ENCODE measurements at places on chromosomes 1 and 21.

DNA sequence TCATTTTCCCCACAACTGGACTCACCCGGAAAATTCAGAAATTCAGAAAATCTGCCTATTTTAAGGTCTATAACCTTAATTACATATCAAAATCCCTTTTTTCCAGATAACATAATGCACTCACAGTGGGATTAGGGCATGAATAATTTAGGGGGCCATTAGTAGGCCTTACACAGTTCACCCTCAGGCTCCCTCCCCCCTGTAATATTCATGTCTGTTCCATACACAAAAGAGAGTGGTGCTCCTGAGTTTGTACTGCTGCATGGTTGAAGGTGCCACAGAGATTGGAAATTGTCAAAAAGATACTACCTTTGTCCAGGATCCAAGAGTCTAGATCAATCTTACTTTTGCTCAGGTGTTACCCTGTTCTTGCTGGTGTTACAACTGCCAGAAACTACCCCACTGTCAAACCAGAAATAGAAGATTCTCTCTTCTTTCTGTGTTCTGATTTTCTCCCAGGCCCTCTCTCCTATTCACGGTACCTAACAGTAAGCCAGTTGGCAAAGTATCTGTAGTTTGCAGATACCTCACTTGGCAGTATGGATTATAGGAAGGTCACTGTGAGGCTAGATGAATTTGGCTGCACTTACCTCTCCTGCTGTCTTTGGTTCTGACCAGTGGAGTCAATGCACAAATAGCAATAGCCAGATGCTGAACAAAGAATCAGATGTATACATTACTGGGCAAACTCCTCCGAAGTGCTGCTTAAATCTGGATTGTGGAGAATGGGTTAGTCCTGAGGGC, 53.2 kb downstream of the C1orf198 start:
- DNase-seq = no peak

GRCh38 chr1:21496886-21497285, 12.3 kb upstream of the ALPL start:
- DNase-seq = no peak

DNA sequence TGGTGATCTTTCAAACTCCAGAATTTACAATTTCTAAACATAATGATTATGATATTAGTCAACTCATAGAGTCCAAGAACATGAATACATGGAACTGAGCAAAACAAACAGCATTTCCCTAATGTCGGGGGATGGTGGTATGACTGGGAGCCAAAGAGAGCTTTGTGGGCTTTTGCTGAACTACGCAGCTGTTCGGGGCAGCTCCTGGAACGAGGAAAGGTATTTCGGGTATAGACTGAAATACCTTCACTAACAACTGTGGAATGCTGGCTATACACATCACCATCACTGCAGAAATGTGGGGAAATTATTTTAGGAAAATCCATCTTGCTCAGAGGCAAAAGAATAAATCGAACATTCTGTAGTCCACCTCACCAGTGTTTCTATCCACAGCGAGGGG, 30.2 kb upstream of the VPS26C start:
- no peak for DNase-seq

GRCh38 chr1:39592069-39592468, 15.5 kb upstream of the PABPC4 start:
- no peak for DNase-seq

GRCh38 chr21:40505244-40505643, 341.7 kb downstream of the DSCAM start:
- no peak for DNase-seq

GRCh38 chr1:234486858-234487840, 8.2 kb upstream of the TARBP1 start:
- peak; percentile 68 for DNase-seq

DNA sequence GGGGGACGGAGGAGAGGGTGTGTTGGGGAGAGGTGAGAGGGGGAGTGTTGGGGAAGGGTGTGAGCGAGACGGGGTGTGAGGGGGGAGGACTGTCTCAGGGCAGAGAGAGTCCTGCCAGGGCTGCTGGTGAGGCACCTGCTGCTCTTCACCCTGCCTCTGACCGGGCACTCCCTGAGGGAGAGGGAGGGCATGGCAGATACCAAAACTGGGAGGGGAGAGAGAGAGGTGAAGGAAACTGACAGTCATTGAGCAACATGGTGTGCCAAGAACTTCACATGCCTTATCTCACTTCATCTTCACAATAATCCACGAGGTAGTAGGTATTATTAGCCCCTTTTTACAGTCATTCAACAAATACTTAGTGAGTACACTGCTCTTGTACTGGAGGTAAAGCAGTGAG, 61.3 kb upstream of the ARTN start:
- DNase-seq = no peak

DNA sequence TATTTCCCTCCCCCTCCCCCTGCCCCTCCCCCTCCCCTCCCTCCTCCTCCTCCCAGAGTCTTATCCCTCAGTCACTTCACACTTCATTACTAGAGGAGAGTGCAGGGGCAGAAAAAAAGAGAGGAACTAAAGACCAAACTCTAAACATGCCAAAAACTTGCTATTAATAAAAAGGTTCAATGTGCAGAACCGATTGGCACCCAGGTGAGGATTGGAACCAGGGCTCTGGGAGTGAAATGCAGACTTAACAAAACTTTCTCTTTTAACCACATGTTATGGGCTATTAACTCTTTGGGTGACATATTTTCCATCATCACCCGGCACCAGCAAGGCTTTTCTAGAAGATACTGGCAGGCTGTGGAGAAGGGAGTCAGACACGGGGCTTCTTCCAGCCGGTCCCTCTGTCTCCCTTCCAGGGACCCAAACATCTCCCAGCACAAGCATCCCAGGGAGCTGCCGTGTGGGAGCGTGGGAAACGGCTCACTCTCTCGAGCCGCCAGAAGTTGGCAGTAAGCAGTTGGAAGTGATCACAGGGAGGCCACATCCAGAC, 13.6 kb downstream of the NID1 start:
- DNase-seq = no peak

DNA sequence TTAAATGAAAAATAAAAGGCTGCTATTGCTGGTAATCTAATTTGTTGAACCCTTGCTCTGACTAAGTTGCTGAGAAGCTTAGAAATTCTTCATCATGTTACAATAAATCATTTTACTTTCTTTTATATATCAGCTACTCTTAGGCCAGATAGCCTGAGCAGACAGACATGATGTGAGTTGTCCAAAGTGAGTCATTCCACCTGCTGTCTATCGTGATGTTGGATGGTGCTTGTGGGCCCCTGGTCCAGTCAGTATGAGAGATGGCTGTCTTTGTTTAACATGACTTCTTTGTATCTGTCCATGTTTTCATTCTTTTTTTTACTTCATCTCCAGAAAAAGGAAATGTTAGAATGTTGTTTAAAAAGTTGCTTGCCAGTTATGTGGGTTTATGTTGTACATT, 188.8 kb downstream of the ADGRL2 start:
- no peak for DNase-seq

GRCh38 chr1:19130468-19130867, 79.6 kb downstream of the UBR4 start:
- DNase-seq = no peak

GRCh38 chr21:14886001-14886400, 178.8 kb downstream of the NRIP1 start:
- DNase-seq = no peak

GRCh38 chr1:46675549-46676314, 4.1 kb downstream of the TEX38 start:
- no peak for DNase-seq

GRCh38 chr1:197156692-197157091, 10.2 kb upstream of the ASPM start:
- no peak for DNase-seq

- DNase-seq = no peak
Measured at GRCh38 chr21:28235169-28235895, 757.3 kb downstream of the LTN1 start.

DNA sequence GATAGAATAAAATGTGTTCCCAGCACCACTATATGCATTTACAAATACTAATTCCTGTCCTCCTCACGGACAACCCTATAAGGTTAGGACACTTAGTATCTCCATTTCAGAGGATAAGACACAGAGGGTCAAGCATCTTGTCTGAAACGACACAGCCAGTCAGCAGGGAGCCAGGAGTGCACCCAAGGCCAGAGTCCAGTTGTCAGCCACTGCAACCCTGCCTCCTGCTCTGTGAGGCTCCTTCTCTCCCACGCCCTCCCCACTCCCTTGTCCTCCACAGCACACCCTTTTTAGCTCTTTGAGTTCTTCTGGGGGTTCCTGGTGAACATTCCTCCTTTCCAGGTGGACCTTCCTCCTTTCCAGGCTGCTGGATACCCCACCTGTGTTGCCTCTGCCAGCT, 119.0 kb upstream of the TNR start:
- DNase-seq = no peak

- no peak for DNase-seq
Measured at GRCh38 chr21:45146306-45146705, 71.9 kb downstream of the ADARB1 start.

GRCh38 chr1:179828554-179829110, 49.0 kb downstream of the TOR1AIP2 start:
- DNase-seq = no peak

- DNase-seq = no peak
Measured at GRCh38 chr21:35556536-35556935, 503.8 kb downstream of the SETD4 start.

GRCh38 chr1:53644496-53644895, 94.5 kb downstream of the GLIS1 start:
- DNase-seq = no peak

- DNase-seq = no peak
Measured at GRCh38 chr1:155127105-155127966, at the start of gene EFNA1. EFNA1 (plus strand) TSS chr1:155127876; CDS start chr1:155127978, 102 bp downstream.

DNA sequence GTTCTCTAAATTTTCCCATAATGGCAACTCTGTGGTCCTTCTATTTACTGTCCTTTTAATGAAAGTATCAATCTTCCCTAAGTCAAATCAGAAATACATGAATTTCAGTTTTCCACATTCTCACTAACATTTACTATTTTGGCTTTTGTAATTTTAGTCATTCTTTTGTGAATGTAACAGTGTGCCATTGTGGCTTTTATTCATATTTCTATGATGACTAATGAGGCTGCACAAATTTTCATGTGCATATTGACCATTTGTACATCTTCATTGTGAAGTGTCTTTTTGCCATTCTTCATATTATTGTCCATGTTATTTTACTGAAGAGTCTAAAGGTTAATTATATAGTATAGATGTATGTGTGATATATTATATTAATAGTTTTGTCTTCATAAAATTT, 431.0 kb upstream of the BRINP3 start:
- no peak for DNase-seq

DNA sequence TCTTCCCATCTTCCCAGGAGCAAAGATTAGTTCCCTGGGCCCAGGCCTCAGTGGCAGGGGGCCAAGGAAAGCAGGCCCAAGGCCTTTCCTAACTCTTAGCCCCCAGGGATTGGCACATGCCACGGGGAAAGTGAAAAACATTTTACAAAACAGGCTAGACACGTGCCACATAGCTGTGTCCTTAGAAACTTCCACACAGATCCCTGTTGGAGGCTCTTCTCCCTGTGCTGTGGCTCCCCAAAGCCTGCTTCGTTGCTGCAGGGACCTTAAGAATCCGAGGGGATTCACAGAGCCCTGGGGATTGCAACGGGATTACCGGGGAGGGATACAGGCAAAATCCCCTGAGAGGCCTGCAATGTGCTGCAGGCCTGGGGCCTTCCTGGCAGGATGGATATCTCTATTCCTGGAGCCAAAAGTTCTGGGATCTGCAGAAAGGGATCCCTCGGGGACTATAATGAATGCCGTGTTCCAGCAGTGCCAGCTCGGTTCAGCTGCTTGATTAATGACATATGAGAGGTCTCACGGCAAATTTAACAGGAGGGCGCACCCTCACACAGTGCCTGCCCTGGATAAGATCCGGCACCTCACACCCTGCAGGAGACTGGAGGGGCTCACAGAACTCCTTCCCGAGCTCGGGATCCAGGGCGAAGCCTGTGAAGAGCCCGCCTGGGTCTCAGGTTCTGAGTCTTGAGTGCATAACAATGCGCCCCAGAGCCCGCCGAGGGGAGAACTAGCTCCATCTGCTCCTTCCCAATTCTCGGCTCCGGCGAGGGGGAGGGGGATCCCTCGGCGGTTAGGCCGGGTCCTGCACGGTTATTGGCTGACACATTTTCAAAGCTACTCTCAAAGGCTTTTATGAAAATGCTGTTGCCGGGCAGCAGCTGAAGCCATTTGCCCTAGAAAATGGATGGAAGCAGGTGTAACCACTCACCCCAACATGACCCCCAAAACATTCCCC, 15.3 kb upstream of the RGS8 start:
- DNase-seq = no peak

- DNase-seq = peak; percentile 78
Measured at GRCh38 chr21:38805328-38806152, at the start of gene ETS2. ETS2 (plus strand) TSS chr21:38805929; CDS start chr21:38810035, 4,106 bp downstream.

DNA sequence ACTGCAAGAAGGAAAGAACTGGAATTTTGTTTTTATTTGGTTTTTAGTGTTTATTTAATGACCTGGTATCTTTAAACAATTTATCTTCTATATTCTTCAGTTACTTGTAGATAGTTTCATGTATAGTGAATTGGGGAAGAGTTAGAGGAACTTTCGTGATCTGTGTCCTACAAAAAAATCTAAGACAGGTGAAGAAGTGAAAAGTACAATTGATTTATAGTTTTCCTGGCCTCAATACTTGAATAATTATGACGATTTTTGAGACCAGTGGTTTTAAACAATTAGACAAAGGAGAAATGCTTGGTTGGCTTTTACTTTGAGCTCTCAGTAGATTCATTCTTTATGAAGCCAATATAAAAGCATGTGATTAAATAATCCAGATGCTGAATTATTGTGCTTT, 7.5 kb downstream of the MIER1 start:
- no peak for DNase-seq

GRCh38 chr1:9207715-9208114, 26.9 kb upstream of the H6PD start:
- DNase-seq = no peak

DNA sequence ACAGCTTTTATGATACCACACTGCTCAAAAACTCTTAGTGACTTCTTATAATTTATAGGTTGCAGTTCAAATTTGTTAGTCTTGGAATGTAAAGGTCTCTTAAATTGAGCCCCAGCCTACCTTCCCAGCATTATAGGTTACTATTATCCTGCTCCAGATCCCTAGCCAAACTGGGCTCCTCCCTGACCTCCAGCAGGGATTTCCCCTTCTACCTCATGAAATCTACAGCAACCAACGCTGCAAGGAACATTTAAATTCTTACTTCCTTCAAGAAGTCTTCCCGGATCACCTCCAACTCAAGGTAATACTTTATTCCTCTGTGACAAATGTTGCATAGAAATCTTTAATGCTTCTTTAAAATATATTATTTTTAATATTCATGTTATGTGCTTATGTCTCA, 255.1 kb upstream of the C1orf105 start:
- no peak for DNase-seq

DNA sequence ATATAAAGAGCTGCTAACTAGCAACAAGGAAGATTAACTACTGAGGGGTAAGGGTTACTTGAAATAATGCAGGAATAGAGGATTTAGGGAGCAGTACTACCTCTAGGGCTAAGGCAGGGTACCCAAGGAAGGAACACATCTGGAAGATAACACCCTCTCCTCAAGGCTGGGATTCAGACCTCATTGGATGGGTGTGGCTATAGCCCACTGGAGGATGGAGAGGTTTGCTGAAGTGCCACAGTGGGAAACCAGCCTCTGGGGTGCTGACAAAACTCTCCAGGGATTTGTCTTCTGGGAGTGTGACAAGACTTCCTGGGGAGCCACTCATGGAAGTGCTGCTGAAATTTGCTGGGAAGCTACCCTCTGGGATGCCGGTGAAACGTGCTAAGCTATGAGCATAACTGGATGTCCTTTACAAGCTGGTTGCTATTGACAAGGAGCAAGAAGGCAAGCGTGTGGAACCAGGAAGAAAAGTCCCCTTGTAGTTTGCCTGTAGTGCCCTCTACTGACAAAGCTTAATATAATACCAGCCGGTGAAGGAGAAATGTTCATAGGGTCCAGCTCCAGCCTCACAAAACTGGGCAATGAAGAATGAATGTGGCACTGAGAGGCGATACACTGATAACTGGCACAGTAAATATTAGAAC, 122.8 kb upstream of the USP24 start:
- DNase-seq = peak; percentile 64
